ENCODE measurements at places on chromosomes 12 and 14.

DNA sequence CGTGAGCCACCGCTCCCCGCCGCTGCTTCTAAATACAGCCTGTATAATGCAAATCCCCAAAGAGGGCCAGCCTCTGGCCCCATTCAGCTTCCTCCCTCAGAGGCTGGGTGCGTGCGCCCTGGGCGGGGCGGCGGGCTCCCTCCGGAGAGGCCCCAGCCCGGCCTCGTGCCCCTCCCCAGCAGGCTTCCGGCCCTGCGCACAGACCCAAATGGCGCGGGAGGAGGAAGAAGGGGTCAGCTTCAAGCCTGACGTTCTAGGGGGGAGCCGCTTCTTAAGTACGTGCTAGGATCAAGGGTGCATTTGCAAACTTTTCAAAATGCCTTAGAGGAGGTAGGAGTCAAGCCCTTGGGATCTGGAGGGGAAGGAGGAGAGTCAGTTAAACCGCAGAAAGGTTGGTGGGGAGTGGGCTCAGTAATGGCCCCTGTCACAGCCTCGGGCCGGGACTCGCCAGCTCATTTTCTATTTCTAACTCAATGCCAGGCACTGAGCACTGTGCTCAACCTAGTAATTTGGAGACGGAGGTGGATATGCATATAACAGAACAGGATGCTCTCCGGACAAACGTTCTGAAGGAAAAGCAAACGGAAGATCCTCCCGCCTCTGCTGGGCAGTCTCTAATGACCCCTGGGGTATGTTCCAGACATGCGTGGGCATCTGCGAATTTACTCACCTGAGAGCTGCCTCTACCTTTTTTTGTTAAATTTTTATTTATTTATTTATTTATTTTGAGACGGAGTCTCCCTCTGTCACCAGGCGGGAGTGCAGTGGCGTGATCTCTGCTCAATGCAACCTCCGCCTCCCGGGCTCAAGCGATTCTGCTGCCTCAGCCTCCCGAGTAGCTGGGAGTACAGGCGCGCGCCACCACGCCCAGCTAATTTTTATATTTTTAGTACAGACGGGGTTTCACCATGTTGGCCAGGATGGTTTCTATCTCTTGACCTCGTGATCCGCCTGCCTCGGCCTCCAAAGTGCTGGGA, 32.3 kb downstream of the NINJ2 start:
- DNase-seq, result peak; percentile 34

DNA sequence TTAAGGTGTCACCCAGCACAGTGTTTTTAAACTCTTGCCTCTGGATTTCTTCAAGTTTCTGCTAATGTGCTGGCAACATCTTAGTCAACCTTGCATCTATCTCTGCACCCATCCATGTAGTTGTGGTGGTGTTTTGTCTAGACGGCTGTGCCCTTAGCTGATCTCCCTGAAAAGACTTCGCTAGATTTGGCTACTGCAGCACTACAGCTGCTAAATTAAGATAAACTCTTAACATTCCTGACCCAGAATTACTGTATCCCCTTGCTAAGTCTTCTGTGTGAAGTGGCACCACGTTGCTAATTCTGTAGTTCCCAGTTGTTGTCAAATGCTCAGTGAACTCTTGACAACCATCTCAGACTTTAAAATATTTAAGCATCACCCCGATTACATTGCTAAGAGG, 66.8 kb downstream of the SRGAP1 start:
- DNase-seq, result no peak

GRCh38 chr12:88408823-88409222, 171.4 kb downstream of the KITLG start:
- DNase-seq, result no peak

GRCh38 chr14:88592031-88592430, 29.2 kb downstream of the ZC3H14 start:
- no peak for DNase-seq

DNA sequence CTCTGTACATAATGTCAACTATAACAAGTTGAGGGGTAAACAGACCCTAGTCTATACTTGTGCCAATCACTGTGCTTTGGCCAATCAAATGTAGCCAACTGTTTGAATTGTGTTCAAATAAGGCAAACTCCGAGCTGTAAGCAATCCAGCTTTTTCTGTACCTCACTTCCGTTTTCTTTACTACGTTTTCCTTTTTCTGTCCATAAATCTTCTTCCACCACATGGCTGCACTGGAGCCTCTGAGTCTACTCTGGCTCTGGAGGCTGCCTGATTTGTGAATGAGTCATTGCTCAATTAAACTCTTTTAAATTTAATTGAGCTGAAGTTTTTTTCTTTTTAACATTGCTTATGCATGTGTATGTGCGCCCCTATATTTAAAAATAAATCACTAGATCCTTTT, 29.7 kb downstream of the CLEC1A start:
- DNase-seq, result no peak

DNA sequence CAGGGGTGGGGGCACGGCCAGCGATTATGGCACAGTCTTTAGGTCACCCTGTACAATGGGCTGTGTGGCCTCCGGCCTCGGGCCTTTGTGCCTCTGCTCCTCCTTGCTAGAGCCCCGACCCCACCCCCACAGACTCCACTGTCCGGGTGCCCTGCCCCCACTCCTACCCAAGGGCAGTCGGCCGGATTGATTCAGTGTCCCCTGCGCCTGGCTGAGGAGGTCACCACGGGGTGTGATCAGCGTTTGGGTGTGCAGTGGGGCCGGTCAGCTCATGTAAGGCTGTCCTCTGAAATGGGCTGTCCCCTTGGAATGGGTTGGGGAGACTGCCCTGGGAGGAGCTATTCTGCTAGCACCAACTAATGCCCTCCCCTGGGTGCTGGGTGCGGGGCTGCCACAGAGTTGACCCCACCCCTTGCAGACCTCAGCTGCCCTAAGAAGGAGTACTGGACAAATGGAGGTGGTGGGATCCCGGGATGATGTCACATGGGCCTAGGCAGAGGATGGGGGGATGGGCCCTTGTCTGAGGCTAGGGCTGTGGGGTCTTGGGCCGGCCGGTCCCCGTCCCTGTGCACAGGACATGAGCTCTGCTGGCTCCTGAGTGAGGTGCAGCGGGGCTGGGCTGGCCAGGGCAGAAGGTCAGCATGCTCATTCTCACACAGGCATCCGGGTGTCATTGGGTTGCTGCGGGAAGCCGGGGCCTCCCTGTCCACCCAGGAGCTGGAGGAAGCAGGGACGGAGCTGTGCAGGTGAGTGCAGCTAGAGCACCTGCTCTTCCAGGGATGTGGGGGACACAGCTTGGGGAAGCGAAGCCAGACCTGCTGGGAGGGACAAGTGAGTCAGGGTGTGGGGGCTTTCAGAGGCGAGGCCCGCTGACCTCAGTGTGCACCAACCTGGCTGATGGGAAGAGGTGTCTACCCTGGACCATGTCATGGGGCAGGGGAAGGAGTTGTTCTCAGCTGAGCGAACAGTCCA, 23.4 kb downstream of the ASPG start:
- DNase-seq, result no peak

DNA sequence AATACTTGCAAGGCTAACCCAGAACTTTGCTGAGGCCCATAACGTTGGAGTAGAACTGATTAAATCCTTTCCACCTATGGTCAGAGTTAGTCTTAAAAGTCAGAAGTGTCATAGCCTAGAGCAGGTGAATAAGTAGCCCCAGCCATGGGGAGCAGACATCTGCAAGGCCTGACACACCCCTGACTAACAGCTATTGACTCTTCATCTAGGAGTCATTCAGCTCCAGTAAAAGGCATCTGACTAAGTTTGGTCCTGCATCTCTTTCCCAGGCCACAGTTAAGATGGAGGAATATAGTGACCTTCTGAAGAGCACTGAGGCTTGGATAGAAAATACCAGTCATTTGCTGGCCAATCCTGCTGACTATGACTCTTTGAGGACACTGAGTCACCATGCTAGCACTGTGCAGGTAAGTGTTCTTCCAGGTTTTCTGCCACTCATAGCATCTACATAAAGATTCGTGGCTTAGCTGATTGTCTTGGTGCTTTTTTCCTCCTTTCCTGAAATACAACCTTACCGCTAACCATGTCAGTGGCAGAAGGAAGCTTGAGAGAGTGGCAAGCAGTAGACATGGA, 212.9 kb downstream of the ESR2 start:
- DNase-seq, result no peak

DNA sequence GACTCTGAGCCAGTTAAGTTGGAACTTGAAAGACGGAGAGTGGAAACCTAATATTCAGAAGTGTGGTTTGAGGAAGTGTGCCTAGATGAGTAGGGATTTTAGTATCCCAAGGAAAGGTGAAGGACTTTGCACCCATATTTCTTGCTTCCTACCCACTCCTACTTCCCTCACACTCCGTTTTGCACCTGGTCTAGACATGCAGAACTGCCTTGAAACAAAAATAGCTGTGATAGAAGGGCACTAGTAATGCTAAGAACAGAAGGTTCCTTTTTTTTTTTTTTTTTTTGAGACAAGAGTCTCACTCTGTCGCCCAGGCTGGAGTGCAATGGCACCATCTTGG, 732 bp upstream of the ARF3 start:
- DNase-seq, result no peak

DNA sequence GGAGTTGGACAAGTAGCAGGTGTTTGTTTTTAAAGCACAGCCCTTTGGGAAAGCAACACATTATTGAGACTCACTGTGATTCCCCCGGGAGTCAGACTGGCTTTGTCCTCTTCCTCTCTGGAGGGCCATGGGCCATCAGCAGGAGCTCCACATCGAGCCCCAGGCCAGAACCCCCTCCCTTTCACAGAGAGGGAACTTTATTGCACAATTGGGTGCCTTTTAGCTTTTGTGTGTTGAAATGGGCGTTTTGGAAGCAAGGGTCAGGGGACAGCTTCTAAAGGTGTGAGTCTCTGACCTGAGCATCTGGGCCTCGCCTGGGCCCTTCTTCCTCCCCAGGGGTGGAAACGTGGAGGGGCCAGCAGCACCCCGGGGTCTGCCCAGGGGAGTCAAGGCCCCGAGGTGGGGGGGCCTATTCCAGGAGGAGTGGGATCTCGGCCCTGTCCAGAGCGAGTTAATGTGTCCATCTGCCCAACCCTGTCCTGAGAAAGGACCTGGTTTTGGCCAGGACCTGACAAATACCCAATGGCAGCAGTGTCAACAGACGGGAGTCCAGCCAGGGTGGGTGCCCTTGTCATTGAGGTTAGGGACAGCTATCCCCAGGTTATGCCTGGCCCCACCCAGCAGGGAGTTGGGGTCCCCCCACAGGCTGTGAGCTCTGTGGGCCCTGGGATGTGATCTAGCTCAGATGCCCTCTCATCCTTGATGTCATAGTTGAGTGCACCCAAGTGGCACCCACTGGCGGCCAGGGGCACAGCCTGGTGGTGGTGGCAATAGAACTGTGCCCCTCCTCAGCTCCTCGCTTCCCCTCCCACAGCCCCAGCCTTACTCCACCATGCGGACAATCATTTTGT, 37.1 kb downstream of the SLC8B1 start:
- no peak for DNase-seq

DNA sequence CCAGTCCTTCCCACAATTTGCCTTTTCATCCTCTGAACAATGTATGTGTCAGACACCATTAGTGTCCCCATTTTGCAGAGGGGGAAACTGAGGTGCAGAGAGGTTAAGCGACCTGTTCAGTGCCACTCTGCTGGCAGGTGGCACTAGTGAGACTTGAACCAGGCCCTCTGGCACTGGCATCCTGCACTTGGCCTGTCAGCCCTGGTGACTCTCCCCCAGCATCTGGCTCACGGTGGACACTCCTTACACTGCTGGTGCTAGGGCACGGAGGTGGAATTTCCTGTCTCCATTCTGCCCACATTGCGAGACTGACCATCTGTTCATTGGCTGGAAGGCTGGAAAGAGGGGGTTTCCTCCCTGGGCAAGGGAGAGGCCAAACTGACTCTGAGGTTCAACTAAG, 48.7 kb downstream of the CCNK start:
- no peak for DNase-seq

DNA sequence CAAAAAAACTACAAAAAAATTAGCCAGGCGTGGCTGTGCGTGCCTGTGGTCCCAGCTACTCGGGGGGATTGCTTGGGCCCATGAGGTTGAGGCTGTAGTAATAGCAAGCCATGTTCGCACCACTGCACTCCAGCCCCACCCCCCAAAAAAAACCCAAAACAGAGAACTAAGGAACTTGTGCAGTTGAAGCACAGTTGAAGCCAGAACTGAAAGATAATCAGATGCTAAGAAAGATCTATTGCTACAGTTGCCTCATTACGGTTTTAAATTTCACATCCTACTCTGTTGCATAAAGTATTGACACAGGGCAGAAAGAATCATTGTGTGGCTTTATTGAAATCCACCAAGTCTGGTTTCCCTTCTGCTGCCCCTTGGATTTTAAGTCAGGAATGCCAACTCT, 3.8 kb downstream of the CS start:
- DNase-seq, result no peak

DNA sequence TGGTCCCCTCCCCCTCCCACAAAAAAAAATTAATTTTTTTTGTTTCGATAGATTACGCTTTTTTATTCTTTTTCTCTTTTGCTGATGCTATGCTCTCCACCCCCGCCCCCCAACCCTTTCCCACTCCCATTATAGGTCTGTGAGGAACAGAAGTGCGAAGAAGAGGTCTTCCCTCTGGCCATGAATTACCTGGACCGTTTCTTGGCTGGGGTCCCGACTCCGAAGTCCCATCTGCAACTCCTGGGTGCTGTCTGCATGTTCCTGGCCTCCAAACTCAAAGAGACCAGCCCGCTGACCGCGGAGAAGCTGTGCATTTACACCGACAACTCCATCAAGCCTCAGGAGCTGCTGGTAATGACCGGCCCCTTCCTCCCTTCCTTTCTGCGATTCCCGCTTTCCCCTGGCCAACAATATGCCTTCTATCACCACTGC, 2.3 kb downstream of the CCND2 start:
- no peak for DNase-seq

- DNase-seq, result no peak
These were observed 30.2 kb downstream of the METAP2 start for GRCh38 chr12:95504140-95504539.

- DNase-seq, result no peak
These were observed 130.8 kb upstream of the RAP1B start for GRCh38 chr12:68479896-68480291.

DNA sequence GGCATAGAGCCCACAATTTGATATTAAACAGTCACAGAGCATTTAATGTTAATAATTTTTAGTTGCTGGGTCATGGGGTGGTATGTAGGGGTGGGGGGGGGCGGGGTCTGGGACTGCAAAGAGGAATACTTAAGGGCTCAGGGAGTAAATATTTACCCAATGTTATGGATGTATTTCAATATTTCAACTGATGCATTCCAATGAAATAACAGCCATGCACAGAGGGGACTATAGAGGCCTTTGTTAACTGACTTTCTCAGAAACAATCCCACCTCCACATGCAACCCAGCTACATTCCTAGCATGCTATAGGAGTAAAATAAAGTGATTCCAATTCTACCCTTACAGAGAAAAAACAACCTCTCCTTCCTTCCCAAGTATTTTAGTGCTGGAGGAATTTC, 7.9 kb upstream of the BBS10 start:
- DNase-seq, result no peak

Data from activated T-cell treated with anti-CD3 and anti-CD28 coated beads for 4 hours (primary cell).